ENCODE measurements at places on chromosomes 16 and 17. TPM values are rescaled to one million over a fixed set of nuclear protein-coding genes. Genes with fewer than 3 reads are reported as not detected.

Gene MMP25
- total RNA-seq: not detected

Gene C16orf74
- total RNA-seq: 8.7 TPM

Gene TLCD1
- total RNA-seq: 6.7 TPM

DNA sequence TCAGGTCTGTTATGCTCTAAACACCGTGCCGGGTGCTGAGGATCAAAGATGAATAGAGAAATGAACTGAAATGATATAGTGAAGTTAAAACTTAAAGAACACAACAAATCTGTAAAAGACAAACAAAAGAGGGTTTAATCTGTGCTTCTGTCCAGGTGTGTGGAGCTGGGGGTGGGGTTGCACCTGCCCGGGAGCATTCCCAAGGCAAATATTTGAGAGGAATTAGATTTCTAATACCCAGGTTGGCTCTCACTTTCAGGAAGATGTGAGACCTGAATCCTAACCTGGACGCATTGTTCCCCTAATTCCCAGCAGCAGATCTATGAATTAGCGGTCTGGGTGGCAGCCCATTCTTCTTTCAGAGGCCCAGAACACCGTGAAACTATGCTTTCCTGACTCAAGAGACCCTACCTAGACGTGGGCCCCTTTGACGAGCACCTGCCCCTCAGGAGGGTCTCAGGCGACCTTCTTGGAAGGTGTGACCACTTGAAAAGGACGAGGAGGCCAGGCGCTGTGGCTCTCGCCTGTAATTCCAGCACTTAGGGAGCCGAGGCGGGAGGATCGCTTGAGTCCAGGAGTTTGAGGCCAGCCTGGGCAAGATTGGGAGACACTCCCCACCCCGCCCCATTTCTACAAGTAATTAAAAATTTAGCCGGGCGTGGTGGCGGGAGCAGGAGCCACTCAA lies 677 bp upstream of the RANGRF start:
- DNase-seq: no peak

GRCh38 chr16:56354746-56355145 lies 70.6 kb downstream of the AMFR start:
- no peak for DNase-seq

DNA sequence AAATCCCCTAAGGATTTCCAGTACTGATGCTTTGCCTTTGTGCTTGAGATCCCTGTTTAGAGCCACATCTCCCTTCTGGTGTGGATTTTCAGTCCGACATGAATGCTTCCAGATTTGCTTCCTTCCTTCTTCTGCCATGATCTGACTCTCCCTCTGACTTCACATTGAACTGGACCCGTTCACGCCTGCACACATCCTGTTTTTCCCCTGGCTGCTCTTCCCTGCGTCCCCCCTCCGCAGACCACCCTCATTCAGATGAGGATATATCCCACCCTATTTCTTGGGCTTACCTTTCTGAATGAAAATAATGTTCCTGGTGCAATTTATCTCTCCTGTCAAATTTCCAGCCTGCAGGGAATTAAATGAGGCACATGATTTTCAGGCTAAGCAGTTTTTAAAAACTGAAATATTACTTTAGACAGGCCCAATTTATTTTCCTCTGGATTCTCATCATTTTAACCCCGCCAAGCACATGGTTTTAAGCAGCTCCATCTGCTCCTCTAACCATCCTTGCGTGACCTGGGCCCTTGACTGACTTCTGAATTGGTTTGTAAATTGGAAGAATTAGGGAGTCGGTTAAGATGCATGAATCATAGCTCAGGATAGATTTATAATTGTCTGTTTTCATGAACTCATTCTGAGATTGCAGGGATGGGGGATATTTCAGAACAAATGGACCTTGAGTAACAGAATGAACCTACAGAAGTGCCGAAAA lies 59.2 kb downstream of the BMERB1 start:
- peak; percentile 76 for DNase-seq

DNA sequence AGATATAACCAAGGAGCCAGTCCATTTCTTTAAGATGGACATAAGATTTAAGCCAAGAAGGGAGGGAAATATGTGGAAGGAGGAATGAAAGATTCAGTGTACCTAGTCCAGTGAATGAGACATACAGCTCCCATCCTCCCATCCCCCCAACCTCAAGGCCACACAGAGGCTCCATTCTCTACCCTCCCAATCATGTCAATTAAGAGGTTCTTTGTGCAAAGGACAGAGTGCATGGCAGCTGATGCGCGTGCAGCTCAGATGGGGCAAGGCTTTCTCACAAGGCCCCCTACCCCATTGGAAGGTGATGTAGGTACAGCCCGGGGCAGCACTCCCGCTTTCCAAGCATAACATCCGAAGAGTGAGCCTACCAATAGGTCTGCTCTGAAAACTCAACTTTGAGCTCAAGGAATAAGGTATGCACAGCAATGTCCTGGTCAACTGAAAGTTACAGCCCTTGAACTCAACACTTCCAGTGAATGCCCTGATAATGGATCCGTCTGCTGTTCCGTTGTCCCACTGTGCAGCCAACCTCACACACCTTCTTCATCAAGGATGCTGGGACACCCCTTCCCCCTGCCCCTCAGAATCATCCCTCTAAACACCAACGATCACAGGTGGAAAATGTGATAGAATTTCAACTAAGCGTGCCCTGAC lies 458.1 kb downstream of the SOX9 start:
- DNase-seq: no peak

GRCh38 chr16:88497561-88498462 lies 44.7 kb downstream of the ZFPM1 start:
- DNase-seq: no peak

DNA sequence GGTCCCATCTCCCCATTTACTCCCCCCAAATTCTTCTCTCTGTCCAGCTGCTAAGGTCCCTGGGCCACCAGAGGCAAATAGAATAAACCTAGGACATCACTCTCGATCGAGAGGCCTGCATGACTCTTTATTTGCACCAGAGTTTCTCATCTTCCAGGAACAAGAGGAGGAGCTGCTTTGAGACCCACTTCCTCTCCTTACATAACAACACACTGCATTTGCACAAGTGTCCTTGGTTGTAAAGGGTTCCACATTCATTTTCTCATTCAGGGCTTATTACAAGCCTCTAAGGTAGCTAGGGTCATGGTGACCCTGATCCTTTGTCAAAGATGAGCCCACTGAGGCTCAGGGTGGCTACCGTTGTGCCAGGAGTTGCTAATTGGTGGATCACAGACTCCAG lies 38.1 kb upstream of the RHOT1 start:
- DNase-seq: no peak

DNA sequence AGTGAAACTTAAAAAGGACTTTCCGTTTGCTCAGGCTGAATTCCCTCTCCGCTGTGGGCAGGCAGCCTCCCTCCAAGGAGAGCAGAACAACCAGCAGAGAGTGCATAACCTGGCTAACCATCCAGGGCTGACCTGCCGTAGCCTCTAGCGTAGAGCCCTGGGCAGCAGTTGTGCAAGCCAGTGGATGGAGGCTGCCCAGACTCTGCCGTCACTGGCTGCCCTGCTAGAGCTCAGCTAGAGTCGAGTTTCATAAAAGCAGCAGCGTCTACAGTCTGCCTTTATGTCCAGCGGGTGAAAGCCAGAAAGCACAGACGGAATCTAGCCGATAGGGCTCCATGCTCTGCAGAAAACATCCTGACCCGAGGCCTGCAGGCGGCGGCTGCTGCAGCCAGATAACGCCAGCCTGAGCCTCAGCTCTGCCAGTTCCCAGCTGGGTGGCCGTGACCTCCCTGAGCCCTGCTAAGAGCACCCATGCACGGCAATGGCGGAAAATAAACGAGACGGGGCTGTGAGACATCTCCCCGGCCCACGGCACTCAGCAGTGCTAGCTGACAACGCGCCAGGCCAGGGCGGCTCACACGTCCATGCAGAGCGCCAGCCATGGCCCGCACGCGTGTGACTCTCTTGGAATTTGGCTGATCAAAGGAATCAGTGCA lies 231.3 kb downstream of the ENGASE start:
- DNase-seq: no peak

DNA sequence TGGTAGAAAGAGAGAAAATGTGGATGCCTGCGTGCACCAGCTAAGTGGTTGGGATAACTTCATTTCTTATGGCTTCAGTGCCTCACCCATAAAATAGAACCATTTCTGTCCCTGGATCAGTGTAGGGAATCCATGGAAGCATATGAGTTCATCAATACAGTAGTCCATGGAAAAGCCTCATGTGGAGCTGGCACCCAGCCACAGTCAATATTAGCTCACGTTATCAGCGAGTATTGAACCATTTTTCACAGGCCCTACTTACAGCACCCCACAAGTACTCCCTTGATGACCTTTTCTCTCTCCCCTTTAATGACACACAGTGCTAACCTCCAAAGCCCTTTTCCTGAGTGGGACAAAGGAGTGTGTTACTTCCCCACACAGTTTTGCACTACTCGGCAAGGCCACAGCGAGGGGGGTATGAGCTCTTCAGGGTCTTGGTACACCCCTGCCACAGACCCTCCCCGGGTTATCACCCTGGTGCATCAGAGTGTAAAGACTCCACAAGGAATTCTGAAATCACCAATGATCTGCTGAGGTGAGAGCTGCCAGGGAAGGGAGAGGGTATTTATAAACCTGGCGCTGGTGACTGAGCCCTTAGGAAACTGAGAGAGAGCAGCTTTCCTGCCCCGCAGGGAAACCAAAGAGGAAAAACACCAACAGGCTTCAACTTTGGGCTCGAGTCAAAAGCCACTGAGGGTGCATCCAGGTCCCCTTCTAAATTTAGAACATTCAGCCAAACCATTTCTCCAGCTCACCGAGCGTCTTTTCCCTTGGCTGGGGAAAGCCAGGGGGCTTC lies 36.9 kb downstream of the DYNLRB2 start:
- no peak for DNase-seq

DNA sequence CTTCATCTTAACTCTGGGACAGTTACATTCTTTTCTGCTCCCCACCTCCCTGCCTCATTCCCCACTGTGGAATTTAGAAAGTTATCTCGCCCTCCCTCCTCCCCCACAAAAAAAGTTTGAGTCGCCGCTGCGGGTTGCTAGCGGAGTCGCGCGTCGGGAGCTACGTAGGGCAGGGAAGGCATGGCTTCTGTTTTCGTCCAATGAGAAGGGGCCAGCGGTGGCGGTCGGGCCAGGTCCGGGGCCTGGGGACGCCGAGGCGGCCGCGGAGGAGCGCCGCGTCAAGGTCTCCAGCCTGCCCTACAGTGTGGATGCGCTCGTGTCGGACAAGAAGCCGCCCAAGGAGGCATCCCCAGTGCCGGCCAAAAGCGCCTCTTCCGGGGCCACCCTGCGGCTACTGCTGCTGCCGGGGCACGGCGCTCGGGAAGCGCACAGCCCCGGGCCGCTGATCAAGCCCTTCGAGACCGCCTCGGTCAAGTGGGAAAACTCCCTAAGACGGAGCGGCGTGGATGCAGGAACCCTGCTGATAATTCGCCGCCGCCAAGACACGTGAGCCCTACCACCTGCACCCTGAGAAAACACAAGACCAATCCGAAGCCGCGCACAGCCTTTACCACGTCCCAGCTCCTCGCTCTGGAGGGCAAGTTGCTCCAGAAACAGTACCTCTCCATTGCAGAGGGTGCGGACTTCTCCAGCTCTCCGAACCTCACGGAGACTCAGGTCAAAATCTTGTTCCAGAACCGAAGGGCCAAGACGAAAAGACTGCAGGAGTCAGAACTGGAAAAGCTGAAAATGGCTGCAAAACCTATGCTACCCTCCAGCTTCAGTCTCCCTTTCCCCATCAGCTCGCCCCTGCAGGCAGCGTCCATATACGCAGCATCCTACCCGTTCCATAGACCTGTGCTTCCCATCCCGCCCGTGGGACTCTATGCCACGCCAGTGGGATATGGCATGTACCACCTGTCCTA lies 8.9 kb downstream of the OR4D1 start:
- DNase-seq: peak; percentile 21

GRCh38 chr16:13193721-13194120 lies 292.3 kb downstream of the SHISA9 start:
- no peak for DNase-seq

All from MG63 (cell line).